WTC11 (cell line): ENCODE measurements at places on chromosomes 5 and 9.

GRCh38 chr5:2284678-2285077, 402.0 kb upstream of the IRX4 start:
- no peaks in the 10 kb centered on the region for H3K36me3 ChIP-seq
- H3K4me1 ChIP-seq = no peaks in the 10 kb centered on the region
- no peak overlapping the region for H3K27ac ChIP-seq
- H3K27me3 ChIP-seq = no peaks in the 10 kb centered on the region

- peaks cover 11% of the 10 kb centered on the region for H3K4me1 ChIP-seq
- peaks cover 22% of the 10 kb centered on the region for H3K36me3 ChIP-seq
- DNase-seq = no peak
Measured at GRCh38 chr5:172999974-173000373, 16.4 kb downstream of the ATP6V0E1 start.

GRCh38 chr5:175246242-175246888, 197.6 kb downstream of the DRD1 start:
- H3K36me3 ChIP-seq = no peaks in the 10 kb centered on the region
- no peaks in the 10 kb centered on the region for H3K4me1 ChIP-seq
- DNase-seq = no peak
- no peak overlapping the region for H3K4me3 ChIP-seq
- no peak overlapping the region for H3K27ac ChIP-seq

DNA sequence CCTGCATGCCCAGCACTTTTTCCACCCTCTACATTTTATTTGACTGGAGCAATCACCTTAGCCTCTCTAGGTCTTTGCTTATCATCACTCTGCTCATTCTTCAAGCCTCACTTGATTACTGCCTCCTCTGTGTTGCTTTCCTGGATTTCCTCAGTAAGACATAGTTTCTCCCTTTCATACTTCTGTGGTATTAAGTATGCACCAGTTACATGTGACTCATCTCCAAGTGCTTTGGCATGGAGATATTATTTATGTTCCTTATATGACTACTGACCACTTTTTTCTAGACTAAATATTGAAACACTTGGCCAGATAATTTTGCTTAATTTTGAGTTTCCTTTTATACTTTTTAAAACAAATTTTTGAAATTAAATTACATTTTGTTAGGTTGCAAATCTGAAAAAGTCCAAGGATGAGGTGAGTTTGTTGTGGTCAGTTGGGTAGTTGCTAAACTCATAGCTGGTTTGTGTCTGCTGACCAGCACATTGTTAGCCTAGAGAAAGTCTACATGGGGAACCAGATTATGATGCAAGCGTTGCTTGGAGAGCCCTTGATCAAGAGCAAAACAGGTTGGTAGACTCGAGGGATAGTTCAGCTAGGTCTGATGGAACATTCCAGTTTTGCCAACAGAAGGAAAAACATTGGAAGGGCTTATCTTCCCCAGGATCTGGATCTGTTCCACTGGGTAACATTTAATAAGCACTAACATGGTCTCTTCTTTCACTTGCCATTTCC, 140.2 kb downstream of the TMC1 start:
- no peaks in the 10 kb centered on the region; the same call in 1 of the 2 replicates for H3K36me3 ChIP-seq
- H3K4me3 ChIP-seq = no peak overlapping the region
- H3K27me3 ChIP-seq = no peaks in the 10 kb centered on the region
- H3K4me1 ChIP-seq = peaks cover 6% of the 10 kb centered on the region; the same call in 1 of the 2 replicates

GRCh38 chr5:177403102-177403791, 2.8 kb upstream of the PFN3 start:
- no peak overlapping the region for H3K27ac ChIP-seq
- peak overlapping the region; percentile 84 for H3K4me3 ChIP-seq
- DNase-seq = peak; percentile 50
- peaks cover 75% of the 10 kb centered on the region for H3K27me3 ChIP-seq
- no peaks in the 10 kb centered on the region for H3K36me3 ChIP-seq

- no peaks in the 10 kb centered on the region for H3K27me3 ChIP-seq
- H3K36me3 ChIP-seq = no peaks in the 10 kb centered on the region
- no peak overlapping the region for H3K4me3 ChIP-seq
- DNase-seq = no peak
Measured at GRCh38 chr5:2014058-2014610, 131.4 kb upstream of the IRX4 start.

GRCh38 chr5:77255617-77256016, 45.1 kb downstream of the PDE8B start:
- H3K27me3 ChIP-seq = no peaks in the 10 kb centered on the region; the same call in 1 of the 2 replicates
- peaks cover 11% of the 10 kb centered on the region for H3K4me1 ChIP-seq
- H3K36me3 ChIP-seq = no peaks in the 10 kb centered on the region
- H3K4me3 ChIP-seq = no peak overlapping the region

DNA sequence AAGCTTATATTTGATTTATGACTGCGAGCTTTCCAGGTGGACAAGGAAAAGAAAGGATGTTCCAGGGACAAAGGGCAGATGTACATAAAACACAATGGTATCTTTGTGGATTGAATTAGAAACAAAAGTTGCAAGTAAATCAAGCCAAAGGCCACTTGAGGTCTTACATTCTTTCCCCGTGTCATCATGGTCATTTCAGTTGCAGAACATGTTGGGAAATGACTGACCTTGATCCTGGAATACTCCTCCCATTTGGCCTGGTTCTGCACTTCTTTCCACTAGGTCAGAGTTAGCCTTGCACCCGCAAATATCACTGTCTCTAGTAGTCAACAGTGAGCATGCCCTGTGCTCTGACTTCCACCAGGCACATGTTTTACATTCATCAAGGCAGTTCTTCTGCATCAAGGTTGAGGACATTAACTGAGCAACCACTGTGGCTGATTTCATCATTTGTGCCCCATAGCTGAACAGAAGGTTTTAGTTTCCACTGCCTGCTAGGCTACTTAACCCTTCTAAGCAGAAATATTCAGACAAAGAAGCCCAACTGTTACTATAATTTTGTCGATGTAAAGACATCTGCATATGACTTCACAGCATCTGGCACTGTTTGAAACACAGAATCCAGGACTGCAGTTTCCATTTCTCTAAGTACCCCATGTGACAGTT, 1161.7 kb upstream of the DMAC1 start:
- peaks cover 8% of the 10 kb centered on the region for H3K4me1 ChIP-seq
- H3K27me3 ChIP-seq = no peaks in the 10 kb centered on the region
- H3K4me3 ChIP-seq = no peak overlapping the region
- no peak overlapping the region for H3K27ac ChIP-seq

DNA sequence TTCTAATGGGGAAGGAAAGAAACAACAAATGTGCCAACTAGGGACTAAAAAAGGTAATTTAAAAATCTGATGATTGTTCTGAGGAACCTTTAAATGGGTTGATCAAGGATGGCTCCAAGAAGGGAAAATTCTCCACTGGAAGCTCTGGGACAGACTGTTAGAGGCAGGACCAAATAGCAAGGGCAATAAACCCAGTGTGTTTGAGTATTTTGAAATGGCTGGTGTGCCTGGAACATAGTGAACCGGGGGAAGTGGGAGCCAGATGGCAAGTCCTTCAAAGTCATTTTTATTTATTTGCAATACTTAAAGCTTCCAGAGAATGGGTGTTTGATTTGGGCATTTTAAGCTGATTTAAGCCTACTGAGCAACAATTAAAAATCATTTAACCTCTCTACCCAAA, 587.7 kb upstream of the MEF2C start:
- H3K4me3 ChIP-seq = no peak overlapping the region
- no peaks in the 10 kb centered on the region for H3K27me3 ChIP-seq
- DNase-seq = no peak

DNA sequence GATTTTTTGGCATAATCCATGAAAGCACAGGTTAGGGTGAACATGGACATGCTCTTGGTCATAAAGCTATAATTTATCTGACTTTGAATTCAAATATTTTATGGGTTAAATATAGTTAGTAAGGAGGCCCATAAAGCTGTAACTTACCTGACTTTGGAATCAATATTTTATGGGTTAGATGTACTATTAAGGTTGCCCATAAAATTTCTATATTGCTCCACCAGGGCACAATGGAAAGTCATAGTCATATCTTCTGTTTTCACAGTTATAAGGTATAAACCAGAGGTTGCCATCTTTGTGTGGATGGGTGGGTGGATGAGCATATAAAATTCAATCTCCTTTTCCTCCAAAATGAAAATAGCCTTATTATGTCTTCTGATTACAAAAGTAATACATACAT, 120.5 kb upstream of the ADAMTSL1 start:
- no peak for DNase-seq
- no peaks in the 10 kb centered on the region for H3K27me3 ChIP-seq
- H3K36me3 ChIP-seq = no peaks in the 10 kb centered on the region
- H3K4me1 ChIP-seq = no peaks in the 10 kb centered on the region; the same call in 1 of the 2 replicates
- no peak overlapping the region for H3K27ac ChIP-seq

GRCh38 chr5:171188016-171188415, 121.0 kb upstream of the TLX3 start:
- DNase-seq = no peak
- no peak overlapping the region for H3K27ac ChIP-seq
- H3K4me1 ChIP-seq = no peaks in the 10 kb centered on the region

GRCh38 chr9:137052998-137053943, 590 bp downstream of the ENTPD2 start:
- H3K4me1 ChIP-seq = peaks cover 6% of the 10 kb centered on the region; the same call in 1 of the 2 replicates
- DNase-seq = peak; percentile 47
- H3K4me3 ChIP-seq = peak overlapping the region; percentile 18; the same call in 1 of the 2 replicates

DNA sequence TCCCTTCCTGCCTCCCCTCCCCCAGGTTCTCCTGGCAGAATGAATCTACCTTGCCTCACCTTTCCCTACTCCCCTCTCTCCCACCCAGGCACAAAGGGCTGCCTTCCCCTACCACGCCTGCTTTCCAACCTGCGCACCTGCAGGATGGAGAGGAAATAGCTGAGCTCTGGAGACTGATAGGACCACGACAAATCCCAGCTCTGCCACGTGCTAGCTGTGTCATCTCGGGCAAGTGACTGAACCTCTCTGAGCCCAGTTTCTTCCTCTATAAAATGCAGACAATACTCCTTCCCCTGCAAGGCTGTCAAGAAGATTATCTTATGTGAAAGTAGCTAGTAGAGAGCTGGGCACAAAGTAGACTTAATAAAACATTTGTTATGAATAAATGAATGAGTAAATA, 31.2 kb upstream of the PTGS1 start:
- no peaks in the 10 kb centered on the region for H3K36me3 ChIP-seq
- no peak overlapping the region for H3K27ac ChIP-seq
- no peak overlapping the region for H3K4me3 ChIP-seq
- DNase-seq = no peak
- peaks cover 60% of the 10 kb centered on the region for H3K4me1 ChIP-seq
- peaks cover 8% of the 10 kb centered on the region for H3K27me3 ChIP-seq

- peak overlapping the region; percentile 93 for H3K4me3 ChIP-seq
- no peaks in the 10 kb centered on the region for H3K27me3 ChIP-seq
- H3K27ac ChIP-seq = peak overlapping the region; percentile 98
Measured at GRCh38 chr5:65722575-65723403, 784 bp downstream of the NLN start.

DNA sequence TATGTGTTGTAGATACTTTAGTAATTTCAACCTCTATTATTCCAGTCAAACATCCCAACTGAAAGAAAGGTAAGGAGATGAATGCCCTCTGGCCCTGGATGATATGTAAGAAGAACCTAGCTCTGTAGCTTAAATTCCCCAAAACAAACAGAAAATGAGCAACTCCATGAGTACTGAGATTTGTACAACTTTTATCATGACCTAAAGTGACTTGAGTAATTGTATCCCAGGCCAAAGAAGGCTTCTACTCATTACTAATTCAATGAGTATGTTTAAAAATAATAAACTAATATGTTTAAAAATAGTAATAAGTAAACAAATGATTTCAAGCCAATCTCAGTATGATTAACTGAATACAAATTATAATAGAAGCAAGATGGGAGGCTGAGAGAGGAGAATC, 414.0 kb upstream of the ACTBL2 start:
- H3K27ac ChIP-seq = no peak overlapping the region
- no peaks in the 10 kb centered on the region for H3K36me3 ChIP-seq
- no peak for DNase-seq
- H3K4me3 ChIP-seq = no peak overlapping the region
- H3K4me1 ChIP-seq = peaks cover 3% of the 10 kb centered on the region

DNA sequence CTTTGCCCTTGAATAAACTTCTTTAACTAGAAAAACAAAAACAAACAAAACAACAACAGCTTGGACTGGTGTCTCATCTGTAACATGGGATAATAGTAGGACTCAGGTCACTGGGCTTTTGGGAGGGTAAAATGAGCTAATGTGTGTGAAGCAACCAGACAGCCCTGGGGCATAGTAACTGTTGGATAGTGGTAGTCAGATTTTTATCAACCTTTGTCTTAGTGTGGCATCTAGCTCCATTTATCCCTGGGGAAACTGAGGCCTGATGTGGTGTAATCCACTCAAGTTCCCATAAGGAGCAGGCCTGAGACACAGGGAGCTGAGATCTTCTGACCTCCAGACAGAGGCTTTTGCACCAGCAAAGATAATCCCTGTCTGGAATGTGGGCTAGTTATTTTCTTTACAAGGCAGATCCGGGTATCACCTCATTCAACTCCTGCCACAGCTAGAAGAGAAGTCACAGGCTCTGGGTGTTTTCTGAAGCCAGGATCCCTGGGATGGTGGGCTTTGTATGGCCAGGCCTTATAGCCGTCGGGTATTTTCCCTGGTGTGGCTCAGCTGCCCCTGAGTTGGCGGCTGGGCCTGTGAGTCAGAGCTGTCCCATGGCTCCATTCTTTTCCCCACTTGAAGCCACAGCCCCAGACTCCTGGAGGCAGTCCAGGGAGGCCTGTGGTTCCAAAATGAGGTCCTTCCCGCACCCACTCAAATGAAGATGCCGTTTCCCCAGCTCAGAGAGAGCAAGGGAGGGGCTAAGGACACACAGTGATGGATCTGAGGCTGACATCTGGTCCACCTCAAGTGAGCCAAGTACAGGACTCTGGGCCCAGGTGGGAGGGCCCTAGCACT, 26.1 kb upstream of the CSF1R start:
- peaks cover 5% of the 10 kb centered on the region for H3K4me1 ChIP-seq
- no peak overlapping the region for H3K4me3 ChIP-seq
- DNase-seq = no peak
- no peak overlapping the region for H3K27ac ChIP-seq

DNA sequence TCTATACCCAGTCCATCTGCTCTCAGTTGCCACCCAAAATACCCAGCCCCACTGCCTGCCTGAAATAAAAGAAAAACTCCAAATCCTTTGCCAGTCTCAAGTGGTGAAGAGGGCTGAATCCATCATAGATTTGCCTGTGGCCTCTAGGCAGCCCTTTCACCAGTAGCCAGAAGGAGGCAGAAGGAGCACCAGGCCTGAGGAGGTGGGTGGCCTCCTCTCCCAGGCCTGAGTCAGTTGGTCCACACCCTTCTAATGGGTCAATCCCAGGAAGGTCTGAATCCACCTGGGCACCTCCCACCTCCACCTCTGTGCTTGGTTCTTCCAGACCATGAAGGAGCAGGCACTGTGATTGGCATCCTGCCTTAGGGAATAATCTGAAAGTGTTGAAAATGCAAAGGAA, 97.0 kb downstream of the DAPK1 start:
- DNase-seq = no peak
- peak overlapping the region; percentile 18; the same call in 1 of the 2 replicates for H3K27ac ChIP-seq
- no peak overlapping the region for H3K4me3 ChIP-seq
- no peaks in the 10 kb centered on the region for H3K27me3 ChIP-seq
- no peaks in the 10 kb centered on the region for H3K36me3 ChIP-seq

DNA sequence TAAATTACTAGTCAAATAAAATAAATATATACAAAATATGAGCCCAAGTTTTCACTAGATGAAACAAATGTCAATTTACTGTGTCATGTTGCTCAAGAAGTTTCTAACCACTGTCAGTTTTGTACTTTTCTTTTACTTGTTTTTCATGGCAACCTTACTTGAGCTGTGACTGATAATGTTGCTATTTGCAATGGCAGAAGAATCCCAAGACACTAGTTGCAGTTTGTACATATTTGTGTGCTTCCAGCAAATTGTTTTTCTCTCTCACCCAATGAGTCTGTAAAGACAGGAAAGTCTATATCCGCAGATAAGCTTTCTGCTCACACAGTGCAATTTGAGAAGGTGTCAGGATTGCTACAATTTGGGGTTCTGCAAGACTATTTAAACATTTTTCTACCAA, 338.6 kb upstream of the PCSK5 start:
- DNase-seq = no peak
- no peak overlapping the region for H3K4me3 ChIP-seq
- H3K27me3 ChIP-seq = no peaks in the 10 kb centered on the region; the same call in 1 of the 2 replicates
- H3K27ac ChIP-seq = no peak overlapping the region
- peaks cover 2% of the 10 kb centered on the region; the same call in 1 of the 2 replicates for H3K36me3 ChIP-seq
- no peaks in the 10 kb centered on the region for H3K4me1 ChIP-seq
